Stimulated activated naive CD8-positive, alpha-beta T cell treated with anti-CD3 and anti-CD28 coated beads, Interleukin-15, amount 100 ng/mL, for 72 hours (primary cell): ENCODE measurements at places on chromosomes 16 and 17.
A peak's percentile ranks its signal among the peaks of the same experiment; 100 is the strongest.

DNA sequence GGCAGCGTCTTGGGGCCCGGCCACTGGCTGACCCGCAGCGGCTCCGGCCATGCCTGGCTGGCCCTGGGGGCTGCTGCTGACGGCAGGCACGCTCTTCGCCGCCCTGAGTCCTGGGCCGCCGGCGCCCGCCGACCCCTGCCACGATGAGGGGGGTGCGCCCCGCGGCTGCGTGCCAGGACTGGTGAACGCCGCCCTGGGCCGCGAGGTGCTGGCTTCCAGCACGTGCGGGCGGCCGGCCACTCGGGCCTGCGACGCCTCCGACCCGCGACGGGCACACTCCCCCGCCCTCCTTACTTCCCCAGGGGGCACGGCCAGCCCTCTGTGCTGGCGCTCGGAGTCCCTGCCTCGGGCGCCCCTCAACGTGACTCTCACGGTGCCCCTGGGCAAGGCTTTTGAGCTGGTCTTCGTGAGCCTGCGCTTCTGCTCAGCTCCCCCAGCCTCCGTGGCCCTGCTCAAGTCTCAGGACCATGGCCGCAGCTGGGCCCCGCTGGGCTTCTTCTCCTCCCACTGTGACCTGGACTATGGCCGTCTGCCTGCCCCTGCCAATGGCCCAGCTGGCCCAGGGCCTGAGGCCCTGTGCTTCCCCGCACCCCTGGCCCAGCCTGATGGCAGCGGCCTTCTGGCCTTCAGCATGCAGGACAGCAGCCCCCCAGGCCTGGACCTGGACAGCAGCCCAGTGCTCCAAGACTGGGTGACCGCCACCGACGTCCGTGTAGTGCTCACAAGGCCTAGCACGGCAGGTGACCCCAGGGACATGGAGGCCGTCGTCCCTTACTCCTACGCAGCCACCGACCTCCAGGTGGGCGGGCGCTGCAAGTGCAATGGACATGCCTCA is 773 bp downstream of the NTN3 start:
- DNase-seq = no peak

DNA sequence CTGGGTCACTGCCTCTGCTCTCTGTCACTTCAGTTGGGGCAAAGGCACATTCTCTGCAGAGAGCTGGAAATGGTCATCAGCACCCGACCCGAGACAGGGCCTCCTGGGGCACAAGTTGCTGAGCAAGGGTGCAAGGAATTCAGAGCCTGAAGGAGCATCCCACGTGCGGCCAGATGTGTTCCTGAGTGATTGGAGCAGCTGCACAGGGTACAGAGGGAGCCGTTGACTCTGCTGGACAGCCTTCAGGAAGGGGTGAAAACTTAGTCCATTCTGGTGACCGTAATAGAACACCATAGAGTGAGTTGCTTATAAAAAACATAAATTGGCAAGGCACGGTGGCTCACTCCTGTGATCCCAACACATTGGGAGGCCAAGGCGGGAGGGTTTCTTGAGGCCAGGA is 106.8 kb downstream of the CCDC182 start:
- DNase-seq = no peak

DNA sequence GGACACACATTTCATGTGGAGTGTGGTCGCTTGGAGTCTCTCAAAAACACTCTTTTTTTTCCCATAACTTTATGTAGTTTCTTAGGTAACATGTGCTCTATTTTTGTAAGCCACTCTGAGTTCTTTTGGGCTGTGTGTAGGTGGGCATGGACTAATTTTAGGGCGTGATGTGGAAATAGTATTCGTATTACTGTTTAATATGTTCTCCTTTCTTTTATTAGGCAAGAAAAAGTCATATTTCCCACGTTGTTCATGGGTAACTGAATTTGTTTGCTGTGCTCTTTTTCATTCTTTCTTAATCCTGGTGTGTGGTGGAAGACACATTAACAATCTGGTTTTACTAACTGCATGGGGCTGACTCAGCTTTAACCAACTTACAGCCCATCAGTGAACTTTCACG is 27.4 kb downstream of the NDEL1 start:
- DNase-seq = no peak

- no peak for DNase-seq
Observed at GRCh38 chr17:50256826-50257618, 17.2 kb upstream of the TMEM92 start.

- no peak for DNase-seq
Observed at GRCh38 chr17:43755389-43755875, 3.2 kb downstream of the SOST start.

- no peak for DNase-seq
Observed at GRCh38 chr16:11562941-11563340, 23.8 kb downstream of the LITAF start.

DNA sequence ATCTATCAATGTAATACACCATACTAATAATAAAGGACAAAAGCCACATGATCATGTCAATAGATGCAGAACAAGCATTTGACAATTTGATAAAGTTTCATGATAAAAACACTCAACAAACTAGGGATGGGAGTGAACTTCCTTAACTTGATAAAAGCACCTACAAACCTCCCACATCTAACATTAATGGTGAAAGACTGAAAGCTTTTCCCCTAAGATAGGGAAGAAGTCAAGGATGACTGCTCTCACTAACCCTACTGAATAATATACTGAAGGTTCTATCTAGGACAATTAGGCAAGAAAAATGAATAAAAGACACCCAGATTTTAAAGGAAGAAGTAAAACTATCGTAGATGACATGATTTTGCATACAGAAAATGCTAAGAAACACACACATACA is 10.4 kb upstream of the DYNLL2 start:
- no peak for DNase-seq

GRCh38 chr16:57771141-57771785 is 31.0 kb downstream of the KIFC3 start:
- DNase-seq = no peak

GRCh38 chr17:22669721-22670120 is 977.4 kb downstream of the KCNJ18 start:
- DNase-seq = no peak

- peak; percentile 77 for DNase-seq
Observed at GRCh38 chr16:3022208-3022683, 1.5 kb downstream of the HCFC1R1 start.

- no peak for DNase-seq
Observed at GRCh38 chr17:75084039-75084660, 3.6 kb upstream of the SLC16A5 start.

DNA sequence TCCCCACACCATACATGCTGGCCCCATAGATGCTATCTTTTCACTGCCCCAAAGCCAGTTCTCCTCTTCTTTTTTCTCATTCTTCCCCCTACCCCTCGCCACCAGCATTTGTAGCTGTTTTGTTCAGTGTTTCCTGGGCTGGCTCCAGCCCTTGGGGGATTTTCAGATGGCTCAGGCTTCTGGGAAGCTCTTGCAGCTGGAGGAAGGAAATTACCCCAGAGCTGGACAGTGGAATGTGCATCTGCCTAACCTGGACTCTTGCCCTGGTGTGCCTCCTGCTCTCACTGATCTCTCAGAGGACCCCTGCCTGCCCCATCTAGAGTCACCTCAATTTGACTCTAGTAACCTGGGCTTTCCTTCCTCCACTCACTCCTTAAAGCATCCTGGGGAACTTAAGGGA is 82.8 kb downstream of the MYH13 start:
- no peak for DNase-seq

- DNase-seq = no peak
Observed at GRCh38 chr16:83355570-83356218, 452.1 kb upstream of the HSBP1 start.

DNA sequence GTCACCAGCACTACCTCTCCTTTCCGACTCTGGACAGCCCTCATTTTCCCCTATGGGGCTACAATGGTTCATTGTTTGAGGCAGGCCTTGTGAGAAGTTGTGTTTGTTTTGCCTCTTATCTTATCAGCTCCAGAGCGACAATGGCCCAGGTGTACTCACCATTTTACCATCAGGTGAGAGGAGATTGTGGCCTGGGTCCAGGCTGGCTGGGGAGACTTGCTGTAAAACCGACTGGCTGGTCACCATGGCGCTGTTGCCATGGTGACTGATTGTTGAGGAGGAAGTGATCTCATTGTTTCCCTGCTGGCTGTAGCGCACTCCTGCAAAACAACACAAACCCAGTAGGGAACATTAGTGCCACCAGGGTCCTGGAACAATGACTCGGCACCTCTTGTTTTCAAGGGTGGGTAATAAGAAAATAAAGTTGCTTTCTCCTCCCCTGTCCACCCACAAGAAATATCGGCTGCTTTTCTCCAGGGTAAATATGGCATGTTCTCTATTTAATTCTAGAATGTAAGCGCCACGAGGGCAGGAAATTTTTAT is 34.4 kb downstream of the HNF1B start:
- DNase-seq = no peak

- DNase-seq = no peak
Observed at GRCh38 chr16:87051526-87052320, 265.5 kb downstream of the C16orf95 start.

DNA sequence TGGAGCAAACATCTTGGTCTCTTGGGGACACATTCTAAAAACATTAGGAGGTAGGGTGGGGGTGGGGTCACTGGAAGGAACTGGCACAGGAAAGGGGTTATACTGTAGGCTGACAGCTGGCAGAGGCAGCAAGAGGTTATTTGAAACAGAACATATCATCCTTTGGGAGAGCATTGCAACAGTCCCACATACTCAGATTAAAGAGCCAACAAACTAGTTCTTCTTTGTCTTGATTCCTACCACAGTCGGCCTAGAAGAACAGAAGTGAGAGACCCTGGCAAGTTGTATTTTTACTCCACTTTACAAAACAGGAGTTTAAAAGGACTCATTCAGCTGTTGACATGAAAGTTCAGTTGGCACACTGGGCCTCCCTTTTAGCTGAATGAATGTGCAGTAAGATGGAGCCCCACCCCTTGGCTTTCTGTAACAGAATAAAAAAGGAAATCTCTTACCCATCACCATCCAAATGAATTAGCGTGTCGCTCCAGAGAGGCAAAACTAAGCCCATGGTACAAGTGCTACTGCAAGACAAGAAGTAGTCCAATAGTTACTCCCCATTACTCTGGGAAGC is 54.6 kb upstream of the CORO6 start:
- no peak for DNase-seq

GRCh38 chr16:17230932-17231581 is 239.7 kb downstream of the XYLT1 start:
- no peak for DNase-seq

DNA sequence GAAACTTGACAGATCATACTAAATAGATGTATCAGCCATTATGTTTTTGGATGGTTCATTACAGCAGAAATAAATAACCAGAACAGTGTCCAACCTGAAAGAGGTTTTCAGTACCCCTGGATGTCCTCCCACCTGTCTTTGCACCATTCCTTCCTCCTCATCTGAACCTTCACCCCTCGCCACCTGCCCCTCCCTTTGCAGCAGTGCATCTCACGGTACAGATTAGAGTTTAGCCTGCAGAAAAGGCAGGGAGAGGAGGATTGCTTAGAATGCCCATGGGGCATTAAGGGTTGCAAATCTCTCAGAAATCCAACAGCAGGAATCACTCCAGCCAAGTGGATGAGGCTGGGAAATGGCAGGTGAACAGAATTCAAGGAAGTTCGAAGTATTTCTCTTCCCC is 155.0 kb downstream of the HS3ST2 start:
- no peak for DNase-seq

DNA sequence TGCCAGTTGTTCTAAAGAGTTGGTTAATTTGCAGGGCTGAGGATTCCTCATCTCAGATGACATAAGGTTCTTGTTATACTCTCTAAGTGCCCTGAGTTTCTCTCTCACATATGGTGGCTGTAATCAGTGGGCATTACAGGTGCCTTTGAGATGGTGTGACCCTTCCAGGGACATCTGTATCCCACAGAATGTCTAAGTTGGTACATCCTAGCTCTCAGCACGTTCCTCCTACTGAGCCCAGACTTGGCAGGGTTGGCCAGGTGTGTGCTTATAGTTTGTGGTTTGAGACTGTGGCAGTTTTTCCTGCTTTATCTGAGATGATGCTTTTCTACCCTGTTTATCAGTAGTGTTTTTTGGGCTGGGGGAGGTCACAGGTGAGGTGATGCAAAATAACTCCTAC is 36.3 kb downstream of the SPECC1 start:
- DNase-seq = no peak

DNA sequence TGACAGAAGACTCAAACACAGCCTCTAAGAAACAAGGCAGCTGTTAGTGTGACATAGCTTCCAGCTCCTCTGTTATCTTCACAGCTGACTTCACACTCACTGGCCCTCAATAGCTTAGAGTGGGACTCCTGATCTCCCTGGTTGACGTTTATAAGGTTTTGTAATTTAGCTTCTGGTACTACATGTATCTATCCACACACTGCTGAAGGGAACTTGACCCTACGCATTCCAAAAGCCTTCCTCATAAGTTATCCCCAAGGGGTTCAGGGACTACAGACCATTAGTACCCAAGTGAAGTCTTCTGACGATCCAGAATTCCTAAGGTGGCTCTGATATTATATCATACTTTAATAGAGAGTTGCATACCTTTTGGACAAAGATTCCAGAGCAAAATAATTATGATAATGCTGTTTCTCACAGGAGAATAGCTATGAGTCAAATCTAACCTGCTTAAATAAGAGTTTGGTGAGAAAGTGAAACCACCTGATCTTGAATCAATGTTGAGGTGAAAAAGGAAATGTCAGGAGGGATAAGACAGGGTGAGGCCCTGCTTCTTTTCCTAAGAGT is 14.5 kb downstream of the ACACA start:
- DNase-seq = no peak

- DNase-seq = no peak
Observed at GRCh38 chr17:29018788-29019474, 13.1 kb upstream of the SEZ6 start.

- no peak for DNase-seq
Observed at GRCh38 chr17:66364990-66365490, 62.6 kb downstream of the PRKCA start.

GRCh38 chr17:51028176-51028863 is 92.3 kb downstream of the SPAG9 start:
- DNase-seq = no peak

DNA sequence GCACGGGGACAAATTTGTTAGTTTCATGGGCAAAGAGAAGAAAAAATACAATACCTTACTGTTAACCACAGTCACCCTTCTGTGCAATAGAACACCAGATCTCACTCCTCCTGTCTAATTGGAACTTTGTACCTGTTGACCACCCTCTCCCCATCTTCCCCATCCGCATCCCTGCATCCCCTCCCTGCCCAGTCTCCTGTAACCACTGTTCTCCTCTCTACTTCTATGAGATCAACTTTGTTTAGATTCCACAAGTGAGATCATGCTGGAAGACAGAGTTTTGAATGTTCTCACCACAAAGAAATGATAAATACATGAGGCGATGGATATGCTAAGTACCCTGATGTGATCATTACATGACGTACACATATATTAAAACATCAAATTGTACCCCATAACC is 47.7 kb downstream of the CLEC16A start:
- DNase-seq = no peak

DNA sequence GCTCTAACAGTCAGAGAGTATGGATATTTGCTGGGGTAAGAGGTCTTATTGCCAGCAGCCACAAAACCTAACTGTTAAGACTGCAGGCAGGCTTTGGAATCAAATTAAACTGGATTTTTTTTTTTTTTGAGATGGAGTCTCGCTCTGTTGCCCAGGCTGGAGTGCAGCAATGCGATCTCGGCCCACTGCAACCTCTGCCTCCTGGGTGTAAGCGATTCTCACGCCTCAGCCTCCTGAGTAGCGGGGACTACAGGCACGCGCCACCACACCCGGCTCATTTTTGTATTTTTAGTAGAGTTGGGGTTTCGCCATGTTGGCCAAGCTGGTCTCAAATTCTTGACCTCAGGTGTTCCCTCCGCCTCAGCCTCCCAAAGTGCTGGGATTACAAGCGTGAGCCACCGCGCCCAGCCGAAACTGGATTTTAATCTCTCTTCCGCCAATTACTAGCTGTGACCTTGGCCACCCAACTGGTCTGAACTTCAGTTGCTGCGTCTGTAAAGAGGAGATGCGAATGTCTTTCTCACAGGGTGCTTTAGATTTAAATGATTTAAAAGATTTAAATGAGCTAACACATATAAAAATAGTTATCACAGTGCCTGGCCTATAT is 842 bp downstream of the MRPL10 start:
- no peak for DNase-seq
